Kasumi-1 (cell line): ENCODE measurements at places on chromosomes 16 and 17.
A peak's percentile ranks its signal among the peaks of the same experiment; 100 is the strongest.

DNA sequence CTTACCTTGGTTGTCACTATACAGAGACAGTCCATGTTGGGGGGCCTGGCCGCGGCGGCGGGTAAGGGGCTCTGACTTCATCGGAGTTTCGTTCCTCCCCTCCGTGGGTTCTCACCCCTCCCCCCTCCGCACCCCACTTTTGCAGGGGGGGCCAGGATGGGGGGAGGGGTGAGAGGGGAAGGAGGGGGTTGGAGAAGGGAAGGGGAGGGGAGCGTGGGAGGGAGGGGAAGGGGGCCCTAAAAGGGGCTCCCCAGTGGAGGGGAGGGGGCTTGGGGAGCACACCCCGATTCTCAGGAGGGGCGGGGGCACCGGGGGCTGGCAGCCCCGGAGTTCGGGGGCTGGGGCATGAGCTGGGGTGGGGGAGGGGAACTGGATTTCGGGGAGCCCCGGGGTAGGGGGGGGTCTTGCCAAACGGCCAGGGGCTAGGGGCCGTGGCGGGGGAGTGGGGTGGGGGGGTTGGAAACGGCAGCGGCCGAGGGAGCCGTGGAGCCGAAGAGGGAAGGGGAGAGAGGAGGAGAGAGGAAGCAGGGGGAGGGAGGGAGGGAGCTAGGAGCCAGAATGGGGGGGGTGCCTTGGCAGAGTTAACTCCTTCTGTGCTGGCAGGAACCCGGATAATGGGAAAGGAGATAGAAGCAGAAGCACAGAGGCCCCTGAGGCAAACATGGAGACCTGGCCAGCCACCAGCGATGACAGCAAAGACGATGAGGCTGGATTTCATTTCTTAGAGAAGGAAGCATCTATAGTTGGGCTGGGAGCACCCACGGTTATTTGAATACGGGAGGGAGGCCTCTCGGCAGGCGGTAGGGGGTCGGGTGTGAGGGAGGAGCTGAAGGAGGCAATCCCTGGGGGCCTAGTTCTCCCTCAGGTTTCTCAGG, 2.3 kb downstream of the DLG4 start:
- DNase-seq = peak; percentile 37

DNA sequence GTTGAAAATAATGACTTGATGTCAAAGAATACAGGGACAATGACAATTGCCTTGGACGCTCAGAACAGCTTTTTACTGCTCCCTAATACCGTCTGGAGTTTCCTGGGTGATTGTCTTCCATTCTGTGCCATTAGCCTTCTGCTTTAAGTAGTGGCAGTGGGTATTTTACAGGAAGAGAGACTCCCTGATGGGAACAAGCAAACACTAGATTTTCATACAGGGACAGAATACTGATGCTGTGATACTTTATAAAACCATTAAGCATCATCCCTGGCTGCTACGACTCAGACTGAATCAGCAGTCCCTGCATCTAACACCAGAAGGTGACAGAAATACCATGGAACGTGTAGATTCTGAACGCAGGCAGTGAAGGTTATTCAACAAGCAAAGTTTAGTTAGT, 635.4 kb upstream of the GOT2 start:
- DNase-seq = no peak

- DNase-seq = no peak
These were observed 596.3 kb upstream of the CA10 start for GRCh38 chr17:52754838-52755237.

DNA sequence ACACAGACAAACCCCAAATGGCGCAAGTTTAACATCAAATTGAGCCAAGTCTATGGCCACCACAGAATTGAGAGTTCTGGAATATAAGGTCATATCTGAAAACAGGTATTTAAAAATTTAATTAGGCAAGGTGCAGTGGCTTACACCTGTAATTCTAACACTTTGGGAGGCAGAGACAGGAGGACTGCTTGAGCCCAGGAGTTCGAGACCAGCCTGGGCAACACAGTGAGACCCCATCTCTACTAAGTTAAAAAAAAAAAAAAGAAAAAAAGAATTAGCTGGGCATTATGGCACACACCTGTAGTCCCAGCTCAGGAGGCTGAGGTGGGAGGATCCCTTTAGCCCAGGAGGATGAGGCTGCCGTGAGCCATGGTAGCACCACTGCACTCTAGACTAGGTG, 19.1 kb downstream of the NFE2L1 start:
- no peak for DNase-seq

- DNase-seq = no peak
These were observed 20.6 kb upstream of the PIK3R6 start for GRCh38 chr17:8887834-8888703.

DNA sequence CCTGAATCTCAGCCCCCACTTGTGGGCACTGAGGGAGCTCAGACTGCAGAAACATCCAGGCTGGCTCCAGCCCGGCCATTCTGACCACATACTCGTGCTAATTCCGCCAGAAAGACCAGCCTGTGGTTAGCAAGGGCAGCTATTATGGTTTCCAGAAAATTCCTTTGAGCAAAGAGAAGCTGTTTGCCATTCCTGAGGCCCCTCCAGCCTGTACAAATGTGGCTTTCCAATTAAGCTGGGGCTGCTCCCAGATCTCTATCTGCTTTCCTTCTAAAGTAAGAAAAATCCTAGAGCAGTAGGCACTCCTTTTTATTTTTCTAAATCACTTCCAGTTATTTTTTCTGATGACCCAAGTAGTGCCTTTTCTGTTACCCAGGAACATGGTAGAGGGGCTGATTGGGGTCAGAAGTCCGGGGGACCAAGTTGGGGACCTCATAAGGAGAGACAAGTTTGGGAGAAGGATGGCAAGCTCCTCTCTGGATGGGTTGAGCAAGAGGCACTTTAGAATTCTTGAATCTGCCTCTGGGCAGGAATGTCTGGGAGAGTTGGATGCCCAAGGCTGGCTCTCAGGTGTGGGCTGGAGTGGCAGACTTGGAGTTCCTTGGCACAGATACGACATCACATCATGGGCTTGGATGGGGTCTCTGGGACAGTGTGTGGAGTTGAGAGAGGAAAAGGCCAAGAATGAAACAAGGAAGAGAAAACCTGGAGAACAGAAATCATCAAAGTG, 83.3 kb upstream of the TNRC6C start:
- no peak for DNase-seq

DNA sequence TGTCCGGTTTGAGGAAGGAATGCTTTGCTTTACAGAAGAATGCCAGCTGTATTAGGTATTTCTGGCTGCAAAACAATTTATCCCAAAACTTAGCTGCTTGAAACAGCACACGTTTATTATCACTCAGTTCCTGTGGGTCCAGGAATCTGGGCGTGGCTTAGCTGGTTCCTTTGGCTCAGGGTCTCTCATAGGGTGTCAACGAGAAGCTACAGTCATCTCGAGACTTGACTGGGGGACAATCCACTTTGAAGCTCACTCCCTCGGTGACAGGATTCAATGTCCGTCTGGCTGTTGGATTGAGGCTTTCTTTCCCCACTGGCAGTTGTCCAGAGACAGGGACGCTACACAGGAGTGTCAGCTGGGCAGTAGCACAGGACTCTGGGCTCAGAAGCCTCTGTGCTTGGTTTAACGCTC, 9.6 kb upstream of the RHBDF2 start:
- no peak for DNase-seq

DNA sequence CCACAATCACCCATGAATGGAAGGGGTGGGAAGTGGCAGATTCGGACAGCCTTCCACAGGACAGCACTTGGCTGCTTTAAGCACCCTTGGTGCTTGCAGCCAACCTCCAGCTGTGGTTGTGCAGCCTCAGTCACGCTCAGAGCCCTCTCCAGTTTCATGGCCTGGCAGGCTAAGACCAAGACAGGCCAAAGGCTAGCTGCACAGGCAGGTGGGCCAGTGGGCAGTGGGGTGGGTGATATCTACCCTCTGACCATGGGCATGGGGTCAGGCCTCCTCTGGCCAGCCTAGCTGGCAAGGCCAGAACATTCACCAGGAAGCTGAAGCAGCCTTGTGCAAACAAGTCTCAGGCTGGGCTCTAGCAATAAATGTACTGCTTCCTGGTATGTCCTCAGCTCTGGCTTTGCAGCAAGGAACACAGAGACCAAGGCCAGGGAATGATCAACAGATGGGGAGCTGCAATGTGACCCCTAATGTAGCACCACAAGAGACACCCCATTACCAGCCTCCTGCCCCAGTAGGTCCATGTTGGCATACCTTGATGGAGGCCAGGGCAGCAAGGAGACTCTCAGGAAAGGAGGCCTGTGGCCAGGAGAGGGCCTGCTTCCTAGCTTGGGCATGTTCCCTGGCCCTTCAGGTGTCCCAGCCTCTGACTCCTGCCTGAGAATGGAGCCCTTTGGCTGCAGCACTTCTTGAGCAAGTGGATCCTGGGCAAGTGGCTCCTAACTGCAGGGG, 20.9 kb downstream of the HSD11B2 start:
- DNase-seq = no peak

- no peak for DNase-seq
These were observed 113.0 kb upstream of the NOG start for GRCh38 chr17:56480501-56480900.

GRCh38 chr16:89581861-89582563, 6.5 kb downstream of the CPNE7 start:
- DNase-seq = no peak

DNA sequence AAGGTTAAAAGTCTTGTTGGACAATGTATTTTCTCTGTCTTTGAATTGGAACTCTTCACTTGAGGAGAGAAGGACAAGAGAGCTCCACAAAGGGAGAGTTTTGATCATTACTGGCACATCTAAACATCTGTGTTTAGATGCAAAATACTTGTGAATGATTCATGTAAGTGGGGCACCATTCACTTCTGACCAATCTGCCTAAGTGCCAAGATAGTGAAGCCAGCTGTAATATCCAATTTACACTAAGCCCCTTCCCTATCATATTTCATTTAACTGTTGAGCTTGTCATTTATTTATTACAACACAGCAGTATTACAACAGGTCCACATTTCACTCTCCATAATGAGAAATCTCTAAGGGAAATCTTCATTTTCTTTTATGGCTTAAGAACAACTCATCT, 832.3 kb upstream of the GOT2 start:
- no peak for DNase-seq

GRCh38 chr17:61340431-61341209, 59.0 kb upstream of the TBX2 start:
- DNase-seq = no peak

DNA sequence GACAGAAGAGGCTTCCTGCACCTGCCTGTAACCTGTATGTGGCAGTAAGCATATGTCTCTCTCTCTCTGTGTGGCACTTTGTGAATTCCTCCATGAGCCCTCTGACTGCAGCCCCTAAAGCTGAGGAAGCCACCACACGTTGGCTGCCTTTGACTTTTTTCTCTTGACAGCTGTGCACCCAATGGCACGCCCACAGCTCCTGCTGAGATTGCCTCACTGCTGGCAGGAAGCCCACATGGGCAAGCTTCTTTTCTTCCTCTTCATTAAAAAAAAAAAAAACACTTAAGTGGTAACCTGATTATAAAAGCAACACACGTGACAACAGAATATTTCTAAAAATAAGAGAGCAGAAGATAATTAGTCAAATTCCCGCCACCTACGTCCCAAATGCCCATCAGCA, 34.0 kb upstream of the PIRT start:
- DNase-seq = no peak

- DNase-seq = peak; percentile 91
These were observed 630 bp downstream of the RNFT1 start for GRCh38 chr17:59963738-59964481.

- DNase-seq = no peak
These were observed 1.4 kb downstream of the PLD6 start for GRCh38 chr17:17204635-17205231.

GRCh38 chr17:65254166-65254565, 117.0 kb downstream of the RGS9 start:
- DNase-seq = peak; percentile 49

DNA sequence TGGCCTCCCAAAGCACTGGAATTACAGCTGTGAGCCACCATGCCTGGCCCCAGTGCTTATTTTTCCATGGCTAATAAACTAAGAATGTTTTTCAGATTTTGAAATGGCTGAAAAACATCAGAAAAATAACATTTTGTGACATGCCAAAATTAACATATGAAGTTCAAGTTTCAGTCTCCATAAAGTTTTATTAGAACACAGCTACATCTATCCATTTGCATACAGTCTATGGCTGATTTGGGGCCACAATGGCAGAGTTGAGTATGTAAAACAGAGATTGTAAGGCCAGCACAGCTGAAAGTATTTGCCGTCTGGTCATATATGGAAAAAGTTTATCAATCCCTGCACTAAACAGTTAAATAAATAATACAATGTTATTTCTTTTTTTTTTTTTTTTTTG, 13.8 kb upstream of the NDUFAB1 start:
- DNase-seq = no peak

DNA sequence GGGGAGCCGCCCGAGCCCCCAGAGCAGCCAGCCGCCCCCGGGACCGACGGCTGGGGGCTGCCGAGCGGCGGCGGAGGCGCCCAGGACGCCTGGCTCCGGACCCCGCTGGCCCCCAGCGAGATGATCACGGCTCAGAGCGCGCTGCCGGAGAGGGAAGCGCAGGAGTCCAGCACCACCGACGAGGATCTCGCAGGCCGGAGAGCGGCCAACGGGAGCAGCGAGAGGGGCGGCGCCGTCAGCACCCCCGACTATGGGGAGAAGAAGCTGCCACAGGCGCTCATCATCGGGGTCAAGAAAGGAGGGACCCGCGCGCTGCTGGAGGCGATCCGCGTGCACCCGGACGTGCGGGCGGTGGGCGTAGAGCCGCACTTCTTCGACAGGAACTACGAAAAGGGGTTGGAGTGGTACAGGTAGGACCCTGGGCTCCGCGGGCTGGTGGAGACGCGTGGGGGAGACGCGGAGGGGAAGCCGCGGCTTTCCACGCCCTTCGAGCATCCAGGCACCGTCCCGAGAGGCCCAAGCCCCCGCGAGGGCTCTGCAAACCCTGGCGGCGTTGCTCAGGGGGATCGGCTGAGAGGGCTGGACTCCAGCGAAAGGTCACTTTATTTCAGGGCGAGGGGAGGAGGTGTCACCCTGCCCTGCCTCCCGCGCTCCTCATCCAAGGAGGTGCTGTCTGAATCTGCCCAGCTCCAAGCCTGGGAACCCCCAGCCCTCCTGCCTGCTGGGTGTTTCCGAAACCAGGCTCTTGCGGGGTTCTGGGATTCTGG, 1.2 kb downstream of the HS3ST4 start:
- no peak for DNase-seq

GRCh38 chr16:15053904-15054303, 2.0 kb downstream of the NTAN1 start:
- DNase-seq = no peak

GRCh38 chr16:79215289-79215688, 385.2 kb downstream of the MAF start:
- no peak for DNase-seq
